Pancreas (tissue), 10 donors: ENCODE measurements at places on chromosomes 6 and 20. TPM values are rescaled to one million over a fixed set of nuclear protein-coding genes. Genes with fewer than 3 reads are reported as not detected.

DYNLT2 gene
- total RNA-seq = 1.2 TPM

C20orf204 gene
- 0.78 TPM for total RNA-seq

SOBP gene
- total RNA-seq = 1.6 TPM

- no peaks in the 10 kb centered on the region for H3K4me1 ChIP-seq
- no peak overlapping the region for H3K4me3 ChIP-seq
- no peaks in the 10 kb centered on the region for H3K27me3 ChIP-seq
- H3K36me3 ChIP-seq = no peaks in the 10 kb centered on the region
- no peak for DNase-seq
These were observed 39.3 kb upstream of the APCDD1L start for GRCh38 chr20:58554541-58554940.

SCRT2 gene
- total RNA-seq = not detected

DNA sequence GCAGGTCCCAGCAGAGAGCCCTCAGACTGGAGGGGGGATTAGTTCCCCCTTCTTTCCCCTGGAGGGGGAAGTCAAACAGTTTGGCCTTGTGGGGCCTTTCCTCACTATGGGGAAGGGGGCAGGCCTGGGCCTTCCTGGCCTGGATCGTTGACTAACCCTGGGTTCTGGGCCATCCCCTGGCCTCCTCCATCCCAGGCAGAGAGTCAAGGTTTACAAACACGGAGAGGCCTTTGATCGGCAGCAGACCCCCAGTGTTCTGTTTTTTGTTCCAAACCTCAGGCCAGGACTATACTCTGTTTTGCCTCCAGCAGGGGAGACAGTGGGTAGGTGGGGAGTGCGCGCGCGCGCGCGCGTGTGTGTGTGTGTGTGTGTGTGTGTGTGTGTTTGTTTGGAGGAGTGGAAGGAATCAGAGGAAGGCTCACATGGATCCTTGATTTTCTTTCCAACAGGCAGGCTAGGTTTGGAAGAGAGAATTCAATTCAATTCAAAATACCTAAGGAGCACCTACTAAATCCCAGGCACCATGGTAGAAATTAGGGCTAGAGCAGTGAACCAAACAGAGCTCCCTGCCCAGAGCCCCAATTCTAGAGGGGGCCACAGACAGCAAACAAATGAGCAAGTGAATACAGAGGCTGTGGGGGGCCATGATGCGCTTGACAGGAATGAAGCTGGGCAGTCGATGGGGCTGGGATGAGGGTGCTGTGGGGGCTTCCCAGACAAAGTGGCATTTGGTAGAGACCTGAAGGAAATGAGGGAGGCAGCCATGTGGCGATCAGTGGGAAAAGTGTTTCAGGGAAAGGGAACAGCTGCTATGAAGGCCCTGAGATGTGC, 14.8 kb downstream of the TP53RK start:
- H3K4me3 ChIP-seq = no peak overlapping the region
- no peaks in the 10 kb centered on the region for H3K27me3 ChIP-seq
- H3K4me1 ChIP-seq = peaks cover 7% of the 10 kb centered on the region
- no peaks in the 10 kb centered on the region for H3K36me3 ChIP-seq

EEF1A2 gene
- total RNA-seq = 8.0 TPM

- H3K4me1 ChIP-seq = peaks cover 11% of the 10 kb centered on the region
- H3K27me3 ChIP-seq = no peaks in the 10 kb centered on the region
- peak overlapping the region; percentile 63 for H3K4me3 ChIP-seq
- peak; percentile 27 for DNase-seq
- H3K27ac ChIP-seq = no peak overlapping the region
These were observed 1.1 kb upstream of the ZBTB46 start for GRCh38 chr20:63831993-63832686.

- H3K4me3 ChIP-seq = no peak overlapping the region
- no peaks in the 10 kb centered on the region for H3K27me3 ChIP-seq
These were observed 63.6 kb upstream of the FAM184A start for GRCh38 chr6:119142041-119142440.

GRCh38 chr20:10854976-10855375, 181.2 kb upstream of the JAG1 start:
- no peak overlapping the region for H3K4me3 ChIP-seq
- DNase-seq = no peak
- no peaks in the 10 kb centered on the region for H3K27me3 ChIP-seq
- no peaks in the 10 kb centered on the region for H3K36me3 ChIP-seq
- H3K4me1 ChIP-seq = no peaks in the 10 kb centered on the region

- no peak for DNase-seq
- no peaks in the 10 kb centered on the region for H3K36me3 ChIP-seq
- H3K4me3 ChIP-seq = no peak overlapping the region
- no peaks in the 10 kb centered on the region for H3K27me3 ChIP-seq
These were observed 198.2 kb upstream of the PDE10A start for GRCh38 chr6:165861226-165861625.

GRCh38 chr6:1713016-1713600, 103.4 kb downstream of the FOXC1 start:
- no peak overlapping the region for H3K4me3 ChIP-seq
- no peaks in the 10 kb centered on the region for H3K36me3 ChIP-seq
- no peak for DNase-seq

DDX39B gene
- total RNA-seq = 151 TPM

- H3K27ac ChIP-seq = no peak overlapping the region
- H3K36me3 ChIP-seq = no peaks in the 10 kb centered on the region
- no peaks in the 10 kb centered on the region for H3K27me3 ChIP-seq
- no peak for DNase-seq
- H3K4me1 ChIP-seq = no peaks in the 10 kb centered on the region
- H3K4me3 ChIP-seq = no peak overlapping the region
These were observed 6.6 kb downstream of the TRIM15 start for GRCh38 chr6:30169658-30170614.

DNA sequence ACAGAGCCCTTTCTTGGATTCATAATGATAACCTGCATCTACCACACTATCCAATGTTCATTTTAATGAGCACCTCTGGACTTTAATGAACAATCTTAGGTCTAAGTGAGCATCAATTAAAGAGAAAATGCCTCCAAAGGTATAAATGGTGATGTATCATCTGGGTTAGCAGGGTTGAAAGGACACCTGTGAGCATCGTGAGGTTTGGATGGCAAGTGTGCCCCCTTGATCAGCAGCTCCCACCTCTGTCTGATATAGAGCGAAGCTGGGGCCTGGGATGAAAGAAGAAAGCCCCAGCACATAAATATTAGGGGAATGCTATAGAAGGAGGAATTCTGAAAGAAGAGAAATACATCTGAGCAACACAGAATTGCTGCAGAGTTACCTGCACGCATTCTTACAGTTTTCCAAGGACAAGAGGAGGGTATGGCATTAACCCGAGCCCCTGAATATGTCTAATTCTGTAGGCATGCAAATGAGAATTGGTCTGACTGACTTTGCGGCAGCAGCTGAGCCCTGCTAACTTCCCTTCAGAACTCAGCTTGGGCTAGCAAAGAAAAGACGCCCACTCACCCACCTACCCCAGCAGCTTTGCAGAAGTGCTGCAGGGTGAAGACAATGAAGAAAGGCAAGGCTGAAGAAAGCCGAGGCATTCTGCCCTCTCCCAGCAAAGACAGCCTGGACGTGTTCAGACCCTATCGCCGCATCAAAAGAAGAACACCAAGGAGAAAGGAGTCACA, 136.2 kb downstream of the GMPR start:
- H3K36me3 ChIP-seq = no peaks in the 10 kb centered on the region
- no peaks in the 10 kb centered on the region for H3K4me1 ChIP-seq
- no peak overlapping the region for H3K4me3 ChIP-seq
- no peak for DNase-seq
- H3K27ac ChIP-seq = no peak overlapping the region
- no peaks in the 10 kb centered on the region for H3K27me3 ChIP-seq

- H3K36me3 ChIP-seq = no peaks in the 10 kb centered on the region
- no peak for DNase-seq
- no peak overlapping the region for H3K27ac ChIP-seq
- no peak overlapping the region for H3K4me3 ChIP-seq
- no peaks in the 10 kb centered on the region for H3K4me1 ChIP-seq
These were observed 67.3 kb downstream of the MDGA1 start for GRCh38 chr6:37630281-37630799.

- H3K27ac ChIP-seq = no peak overlapping the region
- no peak for DNase-seq
- H3K4me3 ChIP-seq = no peak overlapping the region
- H3K4me1 ChIP-seq = no peaks in the 10 kb centered on the region
- no peaks in the 10 kb centered on the region for H3K36me3 ChIP-seq
These were observed 152.2 kb downstream of the LINC00237 start for GRCh38 chr20:20953738-20954618.

SLC12A5 gene
- total RNA-seq = 1.2 TPM

GRCh38 chr20:44029848-44030230, 115.2 kb downstream of the TOX2 start:
- no peaks in the 10 kb centered on the region for H3K36me3 ChIP-seq
- no peak overlapping the region for H3K4me3 ChIP-seq
- no peak overlapping the region for H3K27ac ChIP-seq
- DNase-seq = no peak

RBBP9 gene
- 7.3 TPM for total RNA-seq

DNA sequence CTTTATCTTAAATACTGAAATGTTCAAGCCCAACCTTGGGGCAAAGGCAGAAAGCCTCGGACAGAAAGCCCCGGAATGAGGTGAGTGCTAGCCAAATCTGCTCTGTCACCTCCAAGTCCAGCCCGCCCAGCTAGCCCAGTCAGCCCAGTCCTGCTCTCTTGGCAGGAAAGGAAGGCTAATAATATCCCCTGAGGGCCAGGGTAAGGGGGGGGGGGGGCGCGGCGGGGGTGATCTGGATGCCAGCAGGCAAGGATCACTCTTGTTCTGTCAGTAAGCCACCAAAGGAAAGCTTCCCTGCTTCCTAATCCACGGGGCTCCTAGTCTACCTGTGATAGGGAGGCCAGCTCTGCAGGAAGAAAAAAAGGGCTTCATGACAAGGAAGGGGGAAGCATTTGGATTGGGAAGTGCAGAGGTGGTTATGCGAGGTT, 1.1 kb downstream of the NDRG3 start:
- no peaks in the 10 kb centered on the region for H3K4me1 ChIP-seq
- no peak overlapping the region for H3K27ac ChIP-seq
- no peaks in the 10 kb centered on the region for H3K27me3 ChIP-seq
